NCI-H2029 treated with DMSO at 0.1 percent for 48 hours (cell line): ENCODE measurements at places on chromosomes 12 and 14.

DNA sequence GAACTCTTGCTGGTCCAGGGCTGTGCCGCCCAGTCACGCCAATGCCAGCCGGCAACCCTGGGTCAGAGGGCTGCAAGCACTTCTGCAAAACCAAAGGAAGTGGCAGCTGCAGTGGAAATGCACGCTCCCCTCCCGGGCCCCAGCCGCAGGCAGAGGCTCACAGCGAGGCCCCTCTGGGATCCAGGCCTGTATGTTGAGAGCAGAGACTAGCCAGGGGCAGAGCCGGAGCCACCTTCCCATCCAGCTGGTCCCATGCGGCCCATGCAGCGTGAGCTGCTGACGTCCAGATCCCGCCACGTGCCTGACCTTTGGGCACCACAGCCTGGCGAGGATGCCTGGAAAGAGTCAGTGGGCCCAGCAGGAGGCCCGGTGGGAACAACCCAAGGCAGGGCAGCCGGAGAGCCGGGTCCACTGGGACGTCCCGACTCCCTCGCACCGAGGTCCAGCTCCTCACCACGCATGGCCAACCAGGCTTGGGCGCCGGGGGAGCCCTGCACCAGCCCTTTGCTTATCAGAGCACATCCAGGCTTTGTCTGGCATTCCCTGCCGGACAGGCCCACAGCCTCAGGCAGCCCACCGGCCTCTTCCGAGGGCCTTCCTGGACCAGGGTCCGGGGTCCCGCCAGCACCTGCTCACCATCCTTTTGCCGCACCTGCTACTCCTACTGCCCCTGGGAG lies 4.3 kb downstream of the GPR132 start:
- no peak for DNase-seq

GRCh38 chr12:10562306-10562933 lies 51.0 kb downstream of the MAGOHB start:
- DNase-seq, result peak; percentile 29

DNA sequence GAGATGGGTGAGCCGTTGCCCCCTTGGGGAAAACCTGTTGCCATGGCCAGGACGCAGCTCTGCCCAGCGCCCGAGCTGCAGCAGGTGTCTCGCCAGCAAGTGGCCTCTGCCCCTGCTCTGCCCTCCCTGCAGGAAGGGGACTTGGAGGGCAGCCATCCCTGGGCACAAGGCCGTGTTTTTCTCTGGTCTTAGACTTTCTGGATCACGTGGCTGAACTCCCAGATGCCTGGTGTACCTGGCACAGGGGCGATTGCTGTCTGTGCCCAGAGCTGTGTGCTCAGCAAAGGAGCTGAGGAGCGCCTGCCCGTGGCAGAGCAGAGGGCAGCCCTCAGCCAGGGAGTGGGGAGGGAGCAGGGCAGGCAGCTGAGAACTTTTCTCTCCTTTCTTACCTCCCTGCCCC lies 38.0 kb downstream of the TMEM63C start:
- peak; percentile 2 for DNase-seq

DNA sequence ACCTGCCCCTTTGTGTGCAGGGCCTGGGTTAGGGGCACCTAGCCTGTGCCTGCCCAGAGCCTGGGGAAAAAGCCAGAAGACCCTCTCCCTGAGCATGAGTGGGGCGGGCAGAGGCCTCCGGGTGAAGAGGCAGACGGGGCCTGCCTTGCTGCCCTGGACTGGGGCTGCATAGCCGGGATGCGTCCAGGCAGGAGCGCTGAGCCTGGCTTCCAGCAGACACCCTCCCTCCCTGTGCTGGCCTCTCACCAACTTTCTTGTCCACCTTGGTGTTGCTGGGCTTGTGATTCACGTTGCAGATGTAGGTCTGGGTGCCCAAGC lies 216.1 kb downstream of the TMEM121 start:
- no peak for DNase-seq

- no peak for DNase-seq
Measured at GRCh38 chr12:72869024-72869423, 596.9 kb downstream of the TRHDE start.

DNA sequence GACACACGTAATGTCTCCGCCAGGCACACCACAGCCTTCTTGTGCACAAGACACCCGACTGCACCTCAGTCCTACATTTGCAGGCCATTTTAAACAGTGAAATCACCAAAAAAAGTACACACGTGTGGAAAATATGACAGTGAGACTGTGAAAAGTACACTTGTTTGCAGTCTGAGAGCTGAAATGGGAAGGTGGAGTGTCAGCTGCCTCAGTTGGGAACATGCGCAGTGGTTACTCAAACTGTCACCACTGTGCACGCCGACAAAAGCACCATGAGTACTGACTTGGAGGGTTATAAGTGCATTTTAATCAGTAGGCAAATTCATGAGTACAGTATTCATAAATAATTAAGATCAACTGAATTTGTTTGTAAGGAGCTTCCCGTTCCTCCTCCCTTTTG lies 15.8 kb downstream of the VPS33A start:
- DNase-seq, result no peak

DNA sequence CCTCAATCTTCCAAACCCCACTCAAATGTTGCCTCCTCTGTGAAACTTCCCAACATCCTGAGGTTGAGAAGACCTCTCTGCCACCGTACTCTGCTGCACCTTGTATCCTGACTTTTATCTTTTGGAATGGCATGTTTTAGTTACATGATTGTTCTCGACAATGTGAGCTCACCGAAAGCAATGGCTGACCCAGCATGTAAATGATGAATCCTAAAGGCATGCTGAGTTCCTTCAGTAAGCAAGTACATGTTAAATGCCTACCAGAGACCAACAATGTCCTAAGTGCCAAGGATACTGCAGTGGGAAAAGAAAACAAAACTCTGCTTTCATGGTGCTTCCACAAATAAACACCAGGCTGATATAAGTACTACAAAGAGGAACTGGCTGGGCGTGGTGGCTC lies 13.7 kb downstream of the PPP1R13B start:
- no peak for DNase-seq

- no peak for DNase-seq
Measured at GRCh38 chr14:78985668-78986381, 815.7 kb downstream of the NRXN3 start.

DNA sequence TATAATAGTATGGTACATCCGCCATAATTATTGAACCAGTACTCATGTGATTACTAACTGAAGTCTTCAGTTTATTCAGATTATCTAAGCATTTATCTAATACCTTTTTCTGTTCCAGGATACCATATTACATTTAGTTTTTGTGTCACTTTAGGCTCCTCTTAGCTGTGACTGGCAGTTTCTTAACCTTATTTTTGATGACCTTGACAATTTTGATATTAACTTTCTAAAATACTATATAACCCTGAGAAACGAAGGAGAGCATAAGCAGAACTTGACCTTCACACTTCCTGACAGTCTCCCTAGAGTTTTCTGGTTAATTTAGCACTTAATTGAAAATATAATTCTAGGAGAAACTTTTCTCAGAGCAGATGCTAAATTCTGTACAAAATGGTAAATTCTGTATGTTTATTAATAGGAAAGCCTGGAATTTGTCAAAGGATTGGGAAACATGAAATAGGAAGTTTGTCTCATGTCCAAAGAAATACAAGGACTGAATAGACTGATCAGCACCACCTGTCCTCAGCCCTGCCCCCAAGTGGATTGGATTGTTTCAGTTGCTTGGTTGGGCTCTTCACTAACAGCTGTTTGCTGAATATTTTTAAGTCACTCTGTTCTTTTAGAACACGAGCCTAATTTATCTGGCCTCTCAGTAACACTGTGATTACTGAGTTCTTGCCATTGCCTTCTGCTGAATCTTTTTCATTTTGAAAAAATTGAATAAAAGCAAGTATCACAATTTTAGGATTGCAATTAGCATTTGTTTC lies 6.0 kb downstream of the BICDL1 start:
- no peak for DNase-seq

DNA sequence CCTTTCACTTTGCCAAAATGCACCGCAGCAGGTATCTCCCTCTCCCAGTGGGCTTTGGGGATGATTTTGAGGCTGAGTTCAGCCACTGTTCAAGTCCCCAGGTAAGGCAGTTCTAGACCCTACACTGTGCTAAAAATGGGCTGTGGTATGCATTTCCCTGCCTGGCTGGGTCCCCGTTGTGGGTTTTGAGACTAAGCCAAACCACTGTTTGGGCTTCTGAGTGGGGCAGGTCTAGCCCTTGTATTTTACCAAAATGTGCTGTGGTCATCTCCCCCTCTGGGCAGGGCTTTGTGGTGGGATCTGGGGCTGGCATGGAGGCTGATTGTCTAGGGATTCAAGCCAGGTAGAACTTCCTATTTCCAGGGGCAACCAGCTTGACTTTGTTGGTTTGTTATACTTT lies 13.6 kb upstream of the OR4Q3 start:
- DNase-seq, result no peak

DNA sequence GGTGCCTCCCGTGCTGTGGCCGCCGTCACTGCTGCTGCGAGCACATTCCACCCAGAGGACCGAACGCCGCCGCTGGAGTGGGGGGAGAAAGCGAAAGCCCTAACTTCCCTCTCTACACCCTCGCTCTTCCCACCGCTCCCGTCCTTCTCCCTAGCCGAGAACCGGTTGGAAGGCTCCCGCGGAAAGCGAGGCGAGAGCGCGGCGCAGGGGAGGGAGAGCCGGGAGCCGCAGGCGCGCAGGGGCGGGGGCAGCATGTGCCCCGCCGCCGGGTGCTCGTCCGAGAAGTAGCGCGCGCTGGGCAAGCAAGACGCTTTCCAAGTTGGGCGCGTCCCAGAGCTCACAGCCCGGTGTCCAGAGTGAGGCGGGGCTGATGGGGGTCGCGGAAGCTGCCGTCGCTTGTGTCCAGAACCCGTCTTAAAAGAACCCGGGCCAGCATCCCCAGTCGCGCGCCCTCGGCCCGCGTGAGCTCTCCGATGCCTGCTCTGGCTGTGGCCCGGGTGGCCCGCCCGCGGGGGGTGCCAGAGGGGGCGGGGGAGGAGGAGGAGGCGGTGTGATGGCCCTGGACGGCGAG lies at the start of gene TRHDE:
Gene TRHDE, plus strand, starts transcription at position 280 of the 571 bp plus-strand sequence. Its CDS starts 274 bp downstream, at position 554.
- DNase-seq, result peak; percentile 5

GRCh38 chr12:28879379-28879778 lies 269.7 kb upstream of the FAR2 start:
- no peak for DNase-seq

GRCh38 chr14:20587489-20588154 lies at the start of gene RNASE11:
RNASE11 (minus strand) TSS chr14:20588001.
- DNase-seq, result no peak

DNA sequence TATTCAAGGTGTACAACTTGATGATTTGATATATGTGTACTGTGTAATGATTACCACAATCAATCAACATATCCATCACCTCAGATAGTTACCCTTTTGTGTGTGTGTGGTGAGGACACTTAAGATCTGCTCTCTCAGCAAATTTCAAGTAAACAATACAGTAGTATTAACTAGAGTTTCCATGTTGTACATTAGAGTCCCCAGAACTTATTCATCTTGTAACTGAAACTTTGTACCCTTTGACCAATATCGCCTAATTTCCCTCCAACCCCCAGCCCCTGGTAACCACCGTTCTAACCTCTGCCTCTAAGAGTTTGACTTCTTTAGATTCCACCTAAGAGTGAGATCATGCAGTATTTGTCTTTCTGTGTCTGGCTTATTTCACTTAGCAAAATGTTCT lies 12.1 kb downstream of the ADCK1 start:
- DNase-seq, result no peak

- DNase-seq, result no peak
Measured at GRCh38 chr12:78918268-78918667, 53.7 kb downstream of the SYT1 start.

GRCh38 chr12:92784356-92784755 lies 81.6 kb downstream of the PLEKHG7 start:
- no peak for DNase-seq

DNA sequence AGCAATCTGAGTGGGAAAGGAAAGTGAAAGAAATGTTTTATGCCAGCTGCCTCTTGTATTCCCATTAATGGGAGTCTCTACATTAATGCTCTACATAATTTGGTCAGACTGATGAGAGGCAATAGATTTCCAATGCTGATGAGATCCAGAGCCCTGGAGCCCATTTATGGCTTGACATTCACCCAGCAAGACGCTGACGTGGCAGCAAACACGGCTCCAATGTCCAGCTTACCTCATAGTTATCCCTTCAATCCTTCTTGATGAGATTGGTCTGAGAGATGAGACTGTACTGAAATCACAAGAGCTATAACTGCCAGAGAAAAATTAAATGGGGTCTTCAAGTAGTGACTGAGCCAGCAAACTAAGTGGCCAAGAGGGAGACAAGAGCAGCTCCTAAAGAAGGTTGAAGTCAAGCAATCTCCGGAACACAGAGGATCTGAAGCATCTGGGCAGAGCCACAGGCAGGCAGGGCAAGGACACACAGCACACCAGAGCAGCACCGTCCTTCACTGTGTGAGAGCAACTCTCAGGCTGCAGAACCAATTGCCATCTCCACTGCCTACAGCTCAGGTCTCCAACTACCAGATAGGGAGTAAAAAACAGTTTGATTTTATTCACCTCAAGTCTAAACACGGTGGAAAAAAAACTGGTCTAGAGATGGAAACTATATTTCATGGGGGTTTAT lies 7.3 kb upstream of the MYO1A start:
- DNase-seq, result no peak

GRCh38 chr14:31244626-31245025 lies 37.0 kb upstream of the HECTD1 start:
- no peak for DNase-seq

DNA sequence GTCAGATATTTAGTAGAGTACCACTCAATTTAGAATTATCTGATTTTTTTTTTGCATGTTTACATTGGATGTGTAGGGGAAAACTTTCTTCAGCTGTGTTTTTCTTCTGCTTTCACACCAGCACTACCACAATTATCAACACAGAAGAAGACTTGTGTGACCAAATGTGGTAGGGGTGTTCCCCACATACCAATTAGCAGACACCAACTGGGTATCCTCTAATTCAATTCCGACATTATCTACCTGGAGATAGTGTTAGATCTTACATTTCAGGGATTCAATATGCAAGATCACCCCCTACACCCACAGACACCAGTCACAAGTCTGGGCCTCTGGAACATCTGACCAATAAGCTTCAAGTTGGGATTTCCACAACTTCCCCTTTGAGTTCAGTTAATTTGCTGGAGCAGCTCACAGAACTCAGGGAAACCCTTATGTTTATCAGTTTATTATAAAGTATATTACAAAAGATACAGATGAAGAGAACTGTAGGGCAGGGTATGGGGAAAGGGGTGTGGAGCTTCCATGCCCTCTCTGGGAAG lies 4.1 kb upstream of the KLRG1 start:
- no peak for DNase-seq

DNA sequence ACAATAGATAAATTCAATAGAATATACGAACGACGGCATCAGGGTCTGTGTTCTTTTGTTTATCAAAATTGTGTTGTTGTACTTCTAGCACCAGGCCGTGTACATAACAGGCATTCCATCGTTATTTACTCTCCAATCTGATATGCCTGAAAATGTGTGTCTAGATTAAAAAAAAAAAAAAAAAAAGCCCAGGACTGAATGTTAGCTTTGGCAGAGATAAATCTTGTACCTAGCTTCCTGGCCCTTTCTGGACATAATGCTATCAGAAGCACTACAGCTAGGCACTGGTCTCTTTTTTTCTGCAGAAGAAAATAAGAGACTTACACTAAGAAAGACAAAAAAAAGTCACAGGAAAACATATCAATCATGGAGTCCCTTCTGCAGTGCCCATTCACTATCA lies 37.0 kb downstream of the CDKL1 start:
- no peak for DNase-seq
